ENCODE measurements at places on chromosomes 11 and 22.

GRCh38 chr11:16805938-16806337 lies 67.5 kb downstream of the C11orf58 start:
- no peak for DNase-seq

DNA sequence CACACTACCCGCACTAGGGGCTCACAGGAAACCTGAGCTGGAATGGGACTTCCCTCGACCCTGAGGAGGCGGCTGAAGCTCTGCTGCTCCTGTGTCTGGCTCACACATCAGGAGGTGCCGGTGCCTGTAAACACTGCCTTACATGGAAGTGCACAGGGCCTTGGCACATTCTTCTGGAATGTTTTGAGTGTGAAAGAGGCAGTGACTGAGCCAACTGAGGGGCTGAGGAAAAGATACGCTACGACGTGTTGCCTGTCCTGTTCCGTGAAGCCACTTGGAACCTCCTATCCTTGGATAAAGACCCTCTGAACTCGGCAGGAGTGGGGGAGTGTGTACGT lies 10.5 kb downstream of the TXN2 start:
- DNase-seq = no peak

- DNase-seq = no peak
Observed at GRCh38 chr11:116605543-116606459, 167.0 kb downstream of the BUD13 start.

DNA sequence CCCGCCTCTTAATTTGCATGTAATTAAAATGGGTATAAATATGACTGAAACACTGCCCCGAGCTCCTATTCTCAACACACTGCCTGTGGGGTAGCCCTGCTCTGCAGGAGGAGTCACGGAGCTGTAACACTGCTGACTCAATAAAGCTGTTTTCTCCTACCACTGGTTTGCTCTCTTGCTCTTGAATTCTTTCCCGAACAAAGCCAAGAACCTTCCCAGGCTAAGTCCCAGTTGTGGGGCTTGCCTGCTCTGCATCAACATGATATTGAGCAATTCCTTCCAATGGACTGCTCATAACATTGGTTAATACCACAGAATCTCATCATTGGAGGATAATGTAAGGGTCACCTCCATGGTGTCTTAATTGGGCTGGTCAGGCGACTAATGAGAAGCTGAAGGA lies 114.4 kb downstream of the FBXO7 start:
- no peak for DNase-seq

- DNase-seq = no peak
Observed at GRCh38 chr11:83569134-83569805, 283.1 kb upstream of the CCDC90B start.

GRCh38 chr11:95863486-95864140 lies 60.3 kb downstream of the MTMR2 start:
- DNase-seq = no peak

DNA sequence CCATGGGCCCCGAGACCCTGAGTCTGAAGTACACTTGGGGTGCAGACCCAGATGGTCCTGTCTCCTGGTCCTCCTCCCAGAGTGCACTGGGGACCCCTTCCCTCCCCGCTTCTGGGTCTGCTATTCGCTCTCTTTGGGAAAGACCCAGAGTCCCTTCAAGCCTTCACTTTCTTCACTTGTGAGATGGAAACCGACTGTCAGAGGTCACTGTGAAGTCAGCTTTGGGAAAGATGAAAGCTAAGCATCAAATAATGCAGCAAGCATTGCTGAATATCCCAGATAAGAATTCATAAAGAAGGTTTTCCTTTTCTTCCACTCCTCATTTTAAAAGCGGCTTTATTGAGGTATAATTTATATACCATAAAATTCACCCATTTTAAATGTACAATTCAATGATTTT lies 105.0 kb upstream of the CSNK2A3 start:
- DNase-seq = no peak

- DNase-seq = peak; percentile 43
Observed at GRCh38 chr22:37019309-37020191, at the start of the genes MPST and TST. Gene MPST (plus strand): TSS chr22:37019742. CDS start chr22:37019837, 95 bp downstream. Gene TST (minus strand): TSS chr22:37019447. CDS start chr22:37018732, 715 bp downstream.

DNA sequence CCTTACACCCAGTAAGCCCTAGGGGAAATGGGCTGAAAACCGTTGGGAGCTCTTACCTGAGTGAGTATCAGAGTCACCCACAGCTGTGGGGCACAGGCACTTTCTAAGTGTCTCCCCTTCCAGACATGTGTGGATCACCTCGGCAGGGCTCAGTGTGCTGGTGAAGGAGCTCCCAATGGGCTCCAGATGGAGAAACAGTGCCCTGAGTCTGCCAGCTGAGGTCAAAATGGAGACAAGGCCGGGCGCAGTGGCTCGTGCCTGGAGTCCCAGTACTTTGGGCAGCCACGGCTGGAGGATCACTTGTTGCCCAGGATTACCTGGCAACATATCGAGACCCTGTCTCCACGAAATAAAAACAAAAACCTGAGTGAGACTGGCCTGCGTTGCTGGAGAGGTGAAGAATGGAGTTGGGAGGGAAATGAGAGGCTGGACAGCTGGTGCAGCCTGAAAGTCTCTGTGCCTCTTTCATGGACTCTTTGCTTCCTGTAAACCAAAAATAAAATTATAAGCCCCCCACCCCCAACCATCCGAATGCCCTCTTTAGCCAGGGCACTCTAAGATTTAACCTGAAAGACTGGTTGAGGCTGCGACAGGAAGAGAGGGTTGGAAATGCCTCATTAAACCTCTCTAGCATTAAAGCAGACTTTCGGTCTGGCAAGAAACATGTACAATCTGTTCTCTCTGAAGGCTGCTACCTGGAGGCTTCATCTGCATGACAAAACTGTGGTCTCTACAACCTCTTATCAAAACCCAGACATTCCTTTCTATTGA lies 111.8 kb downstream of the SNX19 start:
- no peak for DNase-seq

DNA sequence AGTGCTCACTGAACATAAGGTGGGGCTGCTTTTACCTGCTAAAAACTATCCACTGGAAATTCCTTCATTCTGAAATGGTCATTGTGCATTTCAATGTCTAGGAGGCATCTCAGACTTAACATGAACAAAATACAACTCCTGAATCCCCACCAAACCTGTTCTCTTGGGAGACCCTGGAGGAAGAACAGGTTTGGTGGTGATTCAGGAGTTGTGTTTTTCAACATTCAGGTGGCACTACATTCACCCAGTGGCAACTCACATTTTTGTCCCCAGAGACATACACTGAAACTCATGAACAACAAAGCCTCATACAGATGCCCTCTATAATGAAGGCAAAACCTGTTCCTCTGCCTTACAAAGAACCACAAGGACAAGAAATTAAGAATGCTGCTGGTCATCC lies 64.3 kb upstream of the CYP2D6 start:
- DNase-seq = no peak

DNA sequence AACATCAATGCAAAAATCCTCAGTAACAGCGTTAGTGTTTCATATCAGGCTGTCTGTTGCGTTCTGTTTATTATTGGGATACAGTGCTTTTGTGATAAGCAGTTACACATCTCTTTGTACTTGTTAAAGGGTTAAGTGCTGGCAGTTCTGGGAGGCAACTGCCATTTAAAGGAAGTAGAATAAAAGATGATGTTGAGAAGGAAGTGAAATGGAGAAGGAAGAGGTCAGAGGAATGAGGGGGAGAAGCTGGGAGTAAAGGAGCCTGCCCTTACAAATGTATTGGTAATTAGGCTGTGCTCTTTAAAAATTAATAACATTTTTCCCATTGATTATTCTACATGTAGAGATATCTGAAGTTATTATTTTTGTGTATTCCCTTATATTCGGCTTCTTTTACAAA lies 674.7 kb downstream of the NTM start:
- no peak for DNase-seq

- DNase-seq = no peak
Observed at GRCh38 chr11:15519124-15519791, 404.5 kb downstream of the INSC start.

GRCh38 chr11:111632516-111633220 lies 30.4 kb downstream of the SIK2 start:
- no peak for DNase-seq

DNA sequence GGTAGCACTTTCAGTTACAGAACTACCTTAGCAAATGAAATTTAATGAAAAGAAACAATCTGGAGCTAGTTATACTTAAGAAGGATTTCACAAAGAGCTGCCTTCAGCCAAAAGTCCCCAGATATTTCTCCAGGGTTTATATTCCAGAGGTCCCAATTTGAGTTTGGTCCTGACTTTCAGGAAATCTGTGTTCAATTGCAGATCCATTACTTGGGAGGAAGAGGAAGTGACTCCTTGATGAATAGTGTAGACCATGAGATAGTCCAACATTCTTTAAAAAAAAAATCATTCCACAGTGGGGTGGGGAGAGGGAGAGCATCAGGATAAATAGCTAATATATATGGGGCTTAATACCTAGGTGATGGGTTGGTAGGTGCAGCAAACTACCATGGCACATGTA lies 117.6 kb upstream of the ARHGAP20 start:
- no peak for DNase-seq

DNA sequence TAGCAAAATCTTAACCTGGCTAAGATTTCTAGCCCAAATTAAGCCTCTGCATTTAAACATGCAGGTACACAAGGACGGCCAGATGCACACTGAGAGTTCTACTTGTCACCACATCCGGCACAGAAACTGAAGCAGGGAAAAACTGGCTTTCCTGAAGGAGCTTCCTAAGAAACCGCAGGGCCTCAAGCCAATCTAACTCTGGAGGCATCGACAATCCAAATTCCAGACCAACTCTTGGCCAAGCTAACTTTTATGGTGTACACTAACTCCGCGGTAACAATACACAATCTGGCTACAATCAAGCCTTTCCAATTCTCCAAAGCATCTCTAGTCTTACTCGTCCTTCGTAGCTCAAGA lies 1.2 kb downstream of the MSANTD2 start:
- DNase-seq = no peak

DNA sequence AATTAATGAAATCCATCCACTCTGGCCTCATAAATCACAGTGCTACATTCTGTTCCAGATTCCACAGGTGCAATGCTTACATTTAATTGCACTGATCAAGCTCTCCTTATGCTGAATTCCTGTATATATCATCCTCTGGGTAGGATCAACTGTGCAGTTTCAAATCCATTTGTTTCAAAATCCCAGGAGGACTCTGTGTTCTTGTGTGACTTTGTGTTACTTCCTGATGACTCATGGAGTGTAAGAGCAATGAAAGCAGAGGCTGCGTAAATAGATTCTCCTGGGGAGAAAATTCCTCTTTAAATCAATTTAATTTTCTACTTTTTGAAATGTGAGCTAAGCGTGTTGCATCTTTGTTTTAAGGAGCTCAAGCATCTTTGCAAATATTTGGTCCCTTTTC lies 752.7 kb downstream of the METTL15 start:
- no peak for DNase-seq

DNA sequence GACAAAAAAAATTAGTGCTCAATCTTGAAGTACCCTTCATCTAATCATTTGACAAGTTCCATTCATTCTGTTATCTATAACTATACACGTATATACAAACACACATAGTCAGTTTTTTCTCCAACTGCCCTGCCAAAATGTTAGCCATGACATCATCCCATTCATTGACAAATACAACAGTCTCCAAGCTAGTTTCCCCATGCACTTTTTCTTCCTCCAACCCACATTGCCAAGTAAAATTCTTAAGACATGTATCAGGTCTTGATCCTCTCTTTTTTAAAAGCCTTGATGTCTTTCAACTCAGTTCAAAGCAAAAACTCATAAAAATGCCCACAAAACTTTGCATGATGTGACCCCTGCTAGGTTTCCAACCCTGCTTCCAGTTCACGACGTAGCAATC lies 58.1 kb downstream of the DDI1 start:
- DNase-seq = no peak

DNA sequence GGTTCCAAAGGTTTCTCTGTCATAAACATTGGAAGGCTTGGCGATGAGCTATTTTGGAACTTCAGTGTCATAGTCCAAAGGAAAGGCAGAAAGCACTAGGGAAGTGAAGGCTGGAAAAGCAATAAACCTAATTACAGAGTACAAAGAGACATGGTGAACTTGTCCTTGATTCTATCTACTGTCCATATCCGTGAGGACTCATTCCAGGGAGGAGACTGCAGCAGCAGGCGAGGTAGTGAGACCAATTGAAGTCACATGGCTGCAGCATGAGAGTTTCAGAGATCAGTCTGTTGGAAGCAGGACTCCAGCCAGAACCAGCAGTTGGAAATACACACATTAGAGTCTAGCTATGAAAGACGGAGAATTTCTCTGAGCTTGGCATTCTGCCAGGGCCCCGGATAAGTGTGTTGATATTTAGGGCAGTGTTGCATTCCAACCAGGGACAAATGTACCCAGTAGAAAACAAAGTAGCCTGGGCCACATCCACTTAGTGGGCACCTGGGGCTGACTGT lies 54.1 kb upstream of the ARHGAP42 start:
- no peak for DNase-seq

DNA sequence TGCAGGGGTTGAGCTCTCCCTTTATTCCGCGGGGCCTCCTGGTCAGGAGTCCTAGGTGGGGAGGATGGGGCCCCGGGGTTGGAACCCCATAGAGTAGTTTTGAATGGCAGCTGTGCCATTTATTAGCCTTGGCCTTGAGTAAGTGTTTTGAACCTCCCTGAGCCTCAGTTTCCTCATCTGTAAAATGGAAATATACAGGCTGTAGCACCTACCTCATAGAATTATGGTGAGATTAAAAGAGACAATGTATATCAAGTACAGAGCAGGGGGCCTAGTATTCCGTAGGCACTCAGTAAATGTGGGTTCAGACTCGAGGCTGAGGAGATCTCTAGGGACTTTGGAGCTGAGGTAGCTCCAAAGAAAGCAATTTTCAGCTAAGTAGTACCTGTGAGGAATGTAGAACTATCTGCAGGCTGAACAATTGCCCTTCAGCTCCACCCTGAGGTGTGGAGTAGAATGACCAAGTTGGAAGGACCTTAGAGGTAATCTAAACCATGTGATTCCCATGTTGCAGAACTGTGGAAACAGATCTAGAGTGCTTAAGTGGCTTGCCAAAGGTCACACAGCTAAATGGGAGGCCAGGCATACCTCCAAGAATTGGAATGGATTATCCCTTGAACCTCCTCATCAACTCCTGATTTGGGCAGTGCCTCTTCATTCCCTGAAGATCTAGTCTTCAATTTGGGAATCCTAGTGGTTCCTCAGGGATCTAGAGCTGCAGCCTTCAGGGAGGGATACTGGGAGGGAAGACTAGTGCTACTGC lies 682 bp downstream of the PGAP2 start:
- no peak for DNase-seq

GRCh38 chr22:43363315-43364168 lies 20.4 kb upstream of the SCUBE1 start:
- DNase-seq = no peak

- DNase-seq = no peak
Observed at GRCh38 chr11:112470355-112470754, 209.7 kb upstream of the PLET1 start.

- DNase-seq = peak; percentile 32
Observed at GRCh38 chr22:41504397-41504796, 35.5 kb downstream of the ACO2 start.

Data from stimulated activated naive B cell treated with anti-CD40 and anti-IgM and Interleukin-4, amounts not matched to agents 10 μg/mL and 1 μg/mL and 100 μg/mL, for 72 hours (primary cell).